ENCODE measurements at places on chromosomes 16 and 17.

DNA sequence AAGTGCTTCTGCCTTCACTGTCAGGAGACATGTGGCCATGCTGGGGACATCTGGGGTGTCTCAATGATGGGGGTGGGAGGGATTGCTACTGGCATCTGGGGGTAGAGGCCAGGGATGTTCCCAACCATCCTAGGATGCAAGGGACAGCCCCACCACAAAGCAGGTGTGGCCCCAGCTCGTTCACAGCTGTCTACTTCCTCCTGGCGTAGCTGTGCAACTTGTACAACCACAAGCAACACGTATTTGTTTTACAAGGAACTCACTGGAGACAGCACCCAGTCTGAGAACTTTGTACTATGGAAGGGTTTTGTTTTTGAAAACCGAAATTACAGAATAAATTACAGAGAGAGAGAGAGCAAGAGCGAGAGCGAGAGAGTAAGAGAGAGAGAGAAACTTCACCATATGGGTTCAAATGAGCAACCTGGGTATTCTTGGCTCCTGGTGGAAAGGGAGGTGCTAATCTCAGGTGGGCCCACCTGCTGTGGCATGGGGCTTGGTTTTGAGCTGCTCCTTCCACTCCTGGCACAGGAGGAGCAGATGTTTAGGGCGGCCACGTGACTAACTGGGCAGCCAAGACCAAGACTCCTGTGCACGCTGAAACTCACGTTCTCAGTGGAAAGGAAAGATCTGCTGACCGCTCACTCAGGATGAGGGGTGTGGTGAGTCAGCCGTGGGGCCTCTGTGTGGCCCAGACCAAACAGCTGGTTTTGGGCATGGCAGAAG lies 17.5 kb upstream of the TNFRSF13B start:
- no peak for DNase-seq

- peak; percentile 93 for DNase-seq
Observed at GRCh38 chr17:44095647-44096496, 25.3 kb downstream of the G6PC3 start.

- DNase-seq = no peak
Observed at GRCh38 chr16:56262148-56262547, 70.9 kb downstream of the GNAO1 start.

- DNase-seq = no peak
Observed at GRCh38 chr16:88779406-88780141, 5.4 kb downstream of the PIEZO1 start.

- no peak for DNase-seq
Observed at GRCh38 chr17:6096201-6097004, 26.2 kb downstream of the WSCD1 start.

GRCh38 chr16:73033271-73033998 lies 14.5 kb downstream of the ZFHX3 start:
- no peak for DNase-seq

DNA sequence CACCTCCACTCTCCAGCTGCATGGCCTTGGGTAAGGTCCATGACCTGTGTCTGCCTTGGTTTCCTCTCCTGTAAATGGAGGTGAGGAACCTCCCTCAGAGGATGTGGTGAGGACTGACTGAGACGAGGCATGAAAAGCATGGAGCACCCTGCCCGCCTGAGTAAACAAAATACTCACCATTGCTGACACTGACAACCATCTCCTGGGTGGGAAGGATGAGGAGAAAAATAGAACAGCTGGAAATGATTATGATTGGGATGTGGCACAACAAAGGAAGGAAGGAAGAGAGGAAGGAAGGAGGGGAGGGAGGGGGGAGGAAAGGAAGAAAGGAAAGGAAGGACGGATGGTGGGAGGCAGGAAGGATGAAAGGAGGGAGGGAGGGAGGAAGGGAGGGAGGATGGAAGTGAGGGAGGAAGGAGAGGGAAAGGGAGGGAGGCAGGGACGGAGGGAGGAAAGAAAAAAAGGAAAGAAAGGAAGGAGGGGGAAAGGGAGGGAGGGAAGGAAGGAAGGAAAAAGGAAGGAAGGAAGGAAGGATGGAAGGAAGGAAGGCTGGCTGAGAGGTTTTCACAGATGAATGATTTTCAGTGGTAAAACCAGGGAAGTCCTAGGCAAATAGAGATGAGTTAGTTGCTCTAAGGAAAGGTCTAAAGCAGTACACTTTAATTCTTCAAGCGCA lies 276.5 kb upstream of the XYLT1 start:
- no peak for DNase-seq

- DNase-seq = peak; percentile 75
Observed at GRCh38 chr16:1610071-1610898, 1.6 kb downstream of the IFT140 start.

DNA sequence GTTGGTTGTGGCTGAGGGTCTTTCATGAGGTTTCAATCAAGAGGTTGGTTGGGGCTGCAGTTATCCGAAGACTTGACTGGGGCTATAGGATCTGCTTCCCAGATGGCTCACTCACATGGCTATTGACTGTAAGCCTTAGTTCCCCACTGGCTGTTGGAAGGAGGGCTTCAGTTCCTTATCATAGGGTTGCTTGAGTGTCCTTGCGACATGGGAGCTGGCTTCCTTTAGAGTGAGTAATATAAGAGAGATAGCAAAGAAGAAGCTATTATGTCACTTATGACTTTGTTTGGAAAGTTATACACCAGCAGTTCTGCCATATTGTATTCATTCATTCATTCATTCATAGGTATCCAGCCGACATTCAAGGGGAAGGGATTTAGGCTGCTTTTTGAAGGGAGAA lies 121.4 kb upstream of the WSCD1 start:
- no peak for DNase-seq

DNA sequence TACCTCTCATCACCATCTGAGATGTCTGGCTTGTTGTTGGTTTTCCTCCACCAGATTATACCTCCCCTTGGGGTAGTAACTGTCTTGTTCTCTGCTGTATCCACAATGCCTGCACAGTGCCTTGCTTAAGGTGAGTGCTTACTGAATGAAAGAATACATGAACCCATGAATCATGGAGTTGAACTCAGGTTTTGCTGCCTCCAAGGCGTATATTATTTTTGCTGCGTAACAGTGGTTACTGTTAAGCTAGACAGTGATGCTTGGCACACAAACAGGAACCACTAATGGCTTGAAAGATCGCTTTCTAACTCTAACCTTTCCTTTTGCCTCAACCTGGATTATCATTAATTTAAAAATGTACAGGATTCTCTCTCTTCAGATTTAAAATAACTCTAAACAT lies 695.8 kb downstream of the TOX3 start:
- no peak for DNase-seq

DNA sequence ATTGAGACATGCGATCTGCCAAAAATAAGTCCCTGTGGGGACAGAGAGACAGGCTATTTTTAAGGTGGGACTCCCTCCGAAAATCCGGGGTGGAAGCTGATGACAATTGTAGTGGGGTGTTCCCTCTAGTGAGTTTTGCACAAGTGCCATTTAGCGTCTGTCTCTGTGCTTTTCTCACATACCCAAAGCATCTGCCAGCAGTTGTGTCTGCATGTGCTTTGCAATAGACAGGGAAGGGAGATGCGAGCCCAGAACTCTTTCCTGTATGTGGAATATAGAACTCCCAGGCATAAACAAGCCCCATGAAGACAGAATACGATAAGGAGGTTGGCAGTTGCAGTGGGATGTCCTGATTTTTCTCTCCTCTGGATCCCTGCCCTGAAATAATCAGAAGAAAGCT lies 282.7 kb upstream of the XYLT1 start:
- DNase-seq = no peak

DNA sequence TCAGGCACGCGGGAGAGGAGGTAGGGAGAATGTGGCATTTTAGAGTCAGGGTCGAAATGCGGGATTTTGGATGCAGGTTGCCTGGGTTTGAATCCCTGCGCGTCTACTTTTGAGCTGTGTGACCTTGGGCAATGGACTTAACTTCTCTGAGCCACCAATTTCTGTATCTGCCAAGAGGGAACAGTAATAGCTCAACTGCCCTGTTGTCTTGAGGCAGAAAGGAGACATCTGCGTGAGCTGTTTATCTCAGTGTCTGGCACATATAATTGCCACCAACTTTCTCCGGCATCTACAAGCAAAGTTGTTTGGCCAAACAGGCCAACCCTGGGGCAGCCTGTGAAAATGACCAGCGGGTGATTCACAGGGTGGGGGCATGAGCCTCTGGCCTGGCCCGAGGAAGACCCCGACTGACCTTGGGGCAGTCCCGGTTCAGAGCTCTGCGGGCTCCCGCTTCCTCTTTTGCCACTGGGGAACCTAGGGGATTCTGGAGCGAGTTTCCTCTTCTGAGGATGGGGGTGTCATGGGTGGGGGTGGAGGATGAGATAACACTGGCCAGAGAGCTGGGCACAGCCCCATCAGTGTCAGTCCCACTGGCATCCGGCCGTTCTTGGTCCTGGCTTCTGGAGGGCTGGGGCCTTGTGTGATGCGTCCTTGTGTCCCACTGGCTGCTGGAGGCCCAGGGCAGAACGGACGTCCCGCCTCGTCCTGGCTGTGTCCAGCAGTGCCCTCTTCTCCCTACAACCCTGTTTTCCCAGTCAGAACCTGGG lies 1.3 kb downstream of the SNN start:
- no peak for DNase-seq

DNA sequence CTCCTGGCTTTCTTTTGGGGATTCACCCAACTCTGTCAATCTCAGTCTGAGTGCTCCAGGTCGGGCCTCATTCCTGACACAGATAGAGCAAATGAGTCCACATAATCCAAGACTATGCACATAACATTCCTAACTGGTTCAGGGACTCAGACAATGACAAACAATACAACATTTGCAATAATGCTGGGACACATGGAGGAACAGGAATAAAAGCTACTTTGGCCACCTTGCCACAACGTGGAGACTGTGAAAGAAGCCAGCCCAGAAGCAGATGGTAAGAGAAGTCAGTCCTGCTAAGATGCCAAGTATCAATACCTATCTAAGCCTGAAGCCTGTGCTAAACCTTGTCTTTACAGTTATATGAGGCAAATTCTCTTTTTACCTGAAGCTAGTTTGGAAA lies 39.0 kb downstream of the GLG1 start:
- no peak for DNase-seq

DNA sequence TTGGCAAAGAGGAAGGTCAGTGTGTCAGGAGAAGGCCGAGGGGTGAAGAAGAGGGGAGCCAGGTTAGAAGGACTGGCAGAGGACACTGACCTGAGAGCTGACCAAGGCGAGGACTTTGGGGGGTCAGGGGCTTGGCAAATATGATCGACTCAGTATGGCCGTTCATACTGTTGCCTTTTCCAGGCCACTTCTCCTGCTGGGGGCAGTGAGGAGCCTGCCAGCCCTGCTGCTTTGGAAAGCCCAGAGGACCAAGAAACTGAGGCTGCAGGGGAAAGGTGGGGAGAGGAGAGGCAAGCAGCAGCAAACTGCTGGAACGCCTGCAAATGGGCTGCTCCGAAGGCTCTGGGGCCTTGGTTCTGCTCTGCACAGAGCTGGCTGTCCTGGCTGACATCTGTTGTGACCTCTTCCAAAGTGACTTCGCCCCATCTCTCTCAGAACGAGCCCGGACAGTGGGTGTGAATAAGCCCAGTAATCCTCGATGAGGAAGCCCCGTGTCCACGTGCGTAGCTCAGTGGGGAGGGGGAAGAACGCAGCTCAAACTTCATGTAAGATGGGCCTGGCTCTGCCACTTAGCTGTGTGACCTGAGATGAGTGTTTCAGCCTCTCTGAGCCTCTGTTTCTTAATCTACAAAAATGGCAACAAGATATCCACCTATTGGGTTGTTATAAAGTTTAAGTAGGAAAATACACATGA lies 111.3 kb downstream of the SALL1 start:
- no peak for DNase-seq

GRCh38 chr16:556474-557173 lies 3.6 kb upstream of the PRR35 start:
- DNase-seq = no peak

- no peak for DNase-seq
Observed at GRCh38 chr17:68505951-68506350, 6.3 kb upstream of the PRKAR1A start.

GRCh38 chr16:70786020-70786755 lies 14.8 kb downstream of the VAC14 start:
- no peak for DNase-seq
